ENCODE measurements at places on chromosomes 13 and 19.

DNA sequence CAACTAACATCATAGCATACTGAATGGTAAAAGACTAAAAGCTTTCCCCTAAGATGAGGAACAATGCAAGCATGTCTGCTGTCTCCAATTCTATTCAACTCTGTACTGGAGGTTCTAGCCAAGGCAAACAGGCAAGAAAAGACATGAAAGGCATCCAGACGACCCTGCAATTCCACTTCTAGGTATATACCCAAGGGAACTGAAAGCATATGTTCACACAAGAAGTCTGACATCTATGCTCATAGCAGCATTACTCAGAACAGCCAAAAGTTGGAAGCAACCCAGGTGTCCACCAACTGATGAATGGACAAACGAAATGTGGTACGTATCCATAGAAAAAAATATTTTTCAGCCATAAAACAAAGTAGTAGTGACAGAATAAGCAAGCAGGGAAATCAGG lies 39.1 kb downstream of the PEPD start:
- no peak for DNase-seq

DNA sequence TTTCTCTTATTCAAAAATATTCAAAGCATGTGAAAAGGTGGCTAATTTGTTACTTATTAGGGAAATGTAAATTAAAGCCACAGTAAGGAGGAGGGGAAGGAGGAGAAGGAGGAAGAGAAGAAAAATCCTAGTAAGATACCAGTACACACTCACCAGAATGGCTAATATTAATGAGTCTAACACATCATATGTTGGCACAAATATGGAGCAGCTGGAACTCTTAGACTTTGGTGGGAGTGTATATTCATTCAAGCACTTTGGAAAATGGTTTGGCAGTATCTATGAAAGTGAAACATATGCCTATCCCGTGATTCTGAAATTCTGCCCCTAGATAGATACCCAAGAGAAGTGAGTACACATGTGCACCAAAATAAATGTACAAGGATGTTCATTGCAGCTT lies 38.1 kb upstream of the RGCC start:
- DNase-seq = no peak

- no peak for DNase-seq
Observed at GRCh38 chr13:48019796-48020195, 17.7 kb upstream of the NUDT15 start.

DNA sequence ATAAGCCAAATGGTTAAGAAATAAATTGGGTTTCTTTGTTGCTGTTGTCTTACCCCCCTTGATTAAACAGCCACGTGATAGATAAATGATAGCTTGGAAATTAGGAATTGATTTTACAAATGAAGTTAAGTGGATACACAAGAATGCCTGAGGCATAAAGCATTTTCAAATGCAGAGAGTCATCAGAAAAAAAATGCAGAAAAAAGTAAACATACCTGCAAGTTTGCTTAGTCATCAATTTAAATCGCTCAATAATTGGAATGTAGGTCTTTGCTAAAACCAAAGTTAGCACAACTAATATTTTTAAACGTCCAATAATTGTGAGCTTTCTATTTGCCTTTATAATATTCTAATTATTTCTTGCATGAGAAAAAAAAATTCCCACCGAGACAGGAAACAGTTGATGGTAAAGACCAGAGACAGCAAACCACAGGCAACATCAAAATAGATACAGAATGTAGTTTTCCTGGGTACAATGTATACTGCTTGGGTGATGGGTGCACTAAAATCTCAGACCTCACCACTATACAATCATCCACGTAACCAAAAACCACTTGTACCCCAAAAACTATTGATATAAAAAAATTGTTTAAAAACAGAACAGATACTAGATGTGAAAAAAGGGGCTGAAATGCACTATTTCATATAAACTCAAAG lies 924.0 kb downstream of the PCDH9 start:
- no peak for DNase-seq

DNA sequence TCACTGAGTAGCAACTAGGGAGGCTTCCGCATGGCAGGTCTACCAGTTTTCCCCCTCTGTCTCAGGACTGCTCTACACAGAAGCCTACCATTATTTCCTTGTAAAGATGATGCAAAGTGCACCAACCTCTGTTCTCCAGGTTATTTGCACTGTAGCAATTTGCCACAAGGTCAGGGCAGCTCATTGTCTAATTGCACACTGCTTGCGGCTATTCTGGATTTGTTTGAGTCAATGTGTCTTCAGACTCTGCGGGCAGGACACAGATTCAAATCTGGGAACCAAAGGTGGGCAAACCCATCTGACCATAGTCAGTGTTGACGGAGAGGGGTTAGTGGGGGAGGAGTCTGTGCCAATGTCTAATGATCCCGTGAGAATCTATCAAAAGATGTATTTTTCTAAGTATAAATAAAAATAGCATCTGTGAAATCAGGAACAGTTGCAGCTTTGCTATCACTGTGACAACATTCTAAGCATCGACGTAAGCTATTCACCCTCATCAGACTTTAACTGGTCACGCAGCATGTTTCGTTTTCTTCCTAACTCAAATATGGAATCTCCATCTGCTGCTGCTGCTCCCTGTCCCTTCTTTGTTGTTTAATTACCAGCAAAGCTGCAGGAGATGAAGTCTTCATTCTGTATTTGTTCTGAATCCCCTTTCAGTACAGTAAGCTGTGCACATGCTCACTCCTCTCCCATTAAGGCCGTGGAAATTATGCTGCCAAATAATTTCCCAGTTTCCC lies 26.4 kb downstream of the CYSLTR2 start:
- DNase-seq = no peak

DNA sequence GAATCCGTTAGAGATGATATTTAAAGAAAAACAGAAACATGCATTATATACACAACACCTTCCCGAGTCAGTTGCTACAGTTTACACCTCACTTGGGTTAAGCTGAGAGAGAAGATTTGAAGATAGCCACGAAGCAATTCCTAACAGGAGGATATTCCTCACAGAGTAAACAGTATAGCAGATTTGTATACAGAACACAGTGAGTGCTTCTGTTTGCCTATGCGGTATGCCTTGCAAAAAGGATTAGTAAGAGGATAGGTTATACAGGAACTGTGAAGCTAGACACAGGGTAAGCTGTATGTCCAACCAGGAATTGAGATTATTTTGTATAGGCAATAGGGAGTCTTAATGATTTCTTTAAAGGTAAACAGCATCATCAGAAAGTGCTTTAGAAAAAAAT lies 471.8 kb downstream of the LIG4 start:
- peak; percentile 39 for DNase-seq

GRCh38 chr13:98478189-98479129 lies 98.4 kb downstream of the STK24 start:
- DNase-seq = no peak

GRCh38 chr13:52842441-52842840 lies 6.0 kb downstream of the PCDH8 start:
- peak; percentile 7 for DNase-seq

DNA sequence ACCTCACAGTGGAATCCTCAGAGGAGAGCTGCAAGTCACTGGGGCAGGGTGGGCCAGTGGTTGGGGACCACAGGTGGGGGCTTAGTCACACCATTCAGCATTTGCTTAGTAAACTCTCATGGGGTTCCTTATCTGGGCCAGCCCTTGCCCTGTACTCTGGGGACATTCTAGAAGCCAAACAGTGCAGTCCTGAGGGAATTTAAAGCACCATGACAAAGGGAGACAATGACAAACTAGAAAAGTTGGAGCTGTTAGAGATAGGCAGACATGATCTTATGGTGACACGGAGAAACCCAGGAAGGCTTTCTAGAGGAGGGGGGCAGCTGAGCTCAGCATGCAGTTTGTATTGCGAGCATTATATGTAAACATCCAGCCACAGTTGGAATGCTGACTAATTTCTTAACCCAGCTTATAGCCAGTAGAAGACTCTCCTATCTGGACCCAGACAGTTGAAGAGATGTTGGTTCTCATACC lies 87.6 kb downstream of the ZNF429 start:
- no peak for DNase-seq

DNA sequence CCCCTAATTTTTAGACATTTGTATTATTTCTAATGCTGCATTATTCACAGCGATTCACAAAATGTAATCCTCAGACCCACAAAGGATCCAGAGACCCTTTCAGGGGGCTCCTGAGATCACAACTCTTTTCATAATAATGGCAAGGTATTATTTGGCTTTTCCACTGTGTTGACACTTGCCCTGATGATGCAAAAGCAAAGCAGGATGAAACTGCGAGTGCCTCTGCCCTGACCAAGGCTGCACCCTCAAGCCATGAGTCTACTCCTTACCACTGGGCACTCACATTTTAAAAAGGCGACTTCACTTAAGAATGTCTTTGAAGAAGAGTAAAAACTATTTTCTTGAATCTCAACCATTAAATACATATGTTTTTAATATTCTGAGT lies 11.4 kb downstream of the ELF1 start:
- no peak for DNase-seq
